ENCODE measurements at places on chromosomes 7 and 10.

GRCh38 chr7:27109466-27110185 is 7.1 kb upstream of the HOXA2 start:
- DNase-seq: no peak

GRCh38 chr7:130595986-130596385 is 72.6 kb downstream of the COPG2 start:
- DNase-seq: no peak

DNA sequence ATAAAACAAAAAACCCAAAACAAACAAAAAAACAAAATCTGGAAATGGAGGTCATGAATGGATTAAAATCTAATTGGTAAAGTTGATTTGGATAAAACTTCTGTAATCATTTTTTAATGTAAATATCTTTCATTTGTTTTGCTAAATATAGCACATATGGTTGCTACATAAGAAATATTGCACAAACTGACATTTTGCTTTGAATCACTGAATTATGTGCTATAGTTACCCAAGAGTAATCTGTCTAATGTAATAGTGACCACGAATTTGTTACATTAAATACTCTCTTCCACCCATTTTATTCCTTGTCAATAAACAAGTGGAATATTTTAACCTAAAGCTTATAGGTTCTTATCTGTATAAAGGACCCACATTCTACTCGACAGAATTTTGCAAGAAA is 6.2 kb downstream of the CFAP58 start:
- DNase-seq: no peak

GRCh38 chr10:131018886-131019500 is 292.5 kb downstream of the TCERG1L start:
- DNase-seq: no peak

GRCh38 chr10:58820861-58821751 is 308.4 kb downstream of the BICC1 start:
- DNase-seq: no peak

- DNase-seq: peak; percentile 14
Measured at GRCh38 chr10:73910764-73911552, at the start of gene PLAU. PLAU (plus strand) TSS chr10:73911132; CDS start chr10:73911556, 424 bp downstream.

DNA sequence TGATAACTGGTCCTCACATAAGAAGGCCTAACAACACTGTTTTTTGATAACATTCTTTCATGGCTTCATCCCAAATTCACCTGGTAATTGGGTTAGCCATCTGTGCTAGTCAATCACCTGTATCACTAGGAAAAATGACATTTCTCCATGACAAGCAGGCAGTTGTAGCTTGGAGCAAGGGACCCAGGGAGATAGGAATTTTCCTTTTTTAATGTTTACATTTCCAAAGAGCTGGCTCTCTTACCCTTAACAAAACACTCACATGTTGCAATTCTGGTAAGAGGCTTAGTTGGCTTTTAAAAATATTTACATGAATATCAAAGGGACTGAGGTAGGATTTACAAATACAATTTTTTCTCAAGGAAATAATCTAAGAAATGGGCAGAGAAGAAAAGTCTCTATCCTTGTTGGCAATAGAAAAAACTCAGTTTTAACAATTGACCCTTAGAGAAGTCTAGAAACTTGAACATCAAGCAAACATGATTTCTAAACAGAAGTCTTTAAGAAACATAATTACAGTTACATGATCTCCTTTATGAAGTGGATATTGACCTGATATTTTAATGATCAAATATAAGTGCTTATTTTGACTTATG is 16.1 kb upstream of the AKR1C1 start:
- DNase-seq: no peak

- no peak for DNase-seq
Measured at GRCh38 chr10:110802090-110802489, 69.6 kb upstream of the PDCD4 start.

DNA sequence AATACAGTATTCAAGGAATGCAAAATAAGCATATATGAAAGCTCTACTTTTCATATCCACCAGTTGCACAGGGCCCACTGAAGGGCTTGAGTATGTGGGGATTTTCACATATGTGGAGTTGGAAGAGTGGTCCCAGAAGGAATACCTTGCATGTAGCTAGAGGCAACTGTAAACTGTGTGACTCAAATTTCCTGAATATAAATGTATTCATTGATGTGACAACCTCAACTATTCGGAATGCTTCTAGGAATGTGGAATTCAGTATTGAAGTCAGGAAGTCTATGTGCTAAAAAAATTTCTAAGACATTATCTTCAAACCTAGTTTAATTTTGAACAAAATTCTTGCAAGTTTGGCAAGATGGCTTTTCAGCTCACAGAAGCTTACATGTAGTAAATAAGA is 695.5 kb upstream of the SEMA3D start:
- DNase-seq: no peak

DNA sequence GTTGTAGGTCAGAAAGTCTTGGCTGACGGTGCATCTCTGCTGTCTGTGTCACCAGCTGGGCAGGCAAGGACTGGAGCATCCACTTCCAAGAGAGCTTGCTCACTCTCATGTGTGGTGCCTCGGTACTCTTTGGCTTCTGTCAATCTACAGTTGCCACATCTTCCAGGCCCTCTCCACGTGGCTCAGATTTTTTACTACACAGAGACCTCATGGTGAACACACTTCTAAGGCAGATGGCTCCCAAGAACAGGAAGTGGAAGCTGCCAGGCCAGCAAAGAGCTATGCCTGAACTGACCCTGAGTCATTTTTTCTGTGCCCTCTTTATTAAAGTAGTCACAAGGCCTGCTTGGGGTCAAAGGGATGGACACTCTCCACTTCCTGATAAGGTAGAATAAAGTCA is 351.5 kb upstream of the AUTS2 start:
- no peak for DNase-seq

- DNase-seq: no peak
Measured at GRCh38 chr10:124220971-124221355, 127.6 kb upstream of the CHST15 start.

Data from stimulated activated CD4-positive, alpha-beta T cell treated with anti-CD3 and anti-CD28 coated beads, TNF-alpha, amount 100 ng/mL, for 1 hour (primary cell).